ENCODE measurements at places on chromosomes 6 and 20.
A peak's percentile ranks its signal among the peaks of the same experiment; 100 is the strongest.

GRCh38 chr20:62330576-62331317, 27.9 kb downstream of the ADRM1 start:
- no peak for DNase-seq

DNA sequence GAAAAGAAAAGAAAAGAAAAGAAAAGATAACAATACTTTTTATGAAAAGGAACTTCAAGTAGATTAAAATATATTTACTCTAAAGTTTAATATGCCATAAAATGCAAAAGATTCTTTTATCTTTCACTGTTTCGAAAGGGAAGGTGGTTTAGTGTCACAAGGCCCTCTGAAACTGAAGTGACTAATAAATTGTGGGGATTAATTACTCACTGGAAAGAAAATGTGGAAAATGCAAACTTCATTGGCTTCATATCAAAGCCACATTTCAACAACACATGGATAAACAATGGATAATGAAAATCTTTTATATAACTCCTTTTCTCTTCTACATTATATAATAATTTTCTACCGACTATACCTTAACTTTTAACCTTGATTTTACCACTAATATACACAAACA, 320.5 kb upstream of the RSPO3 start:
- no peak for DNase-seq

- no peak for DNase-seq
Measured at GRCh38 chr6:109096208-109096607, 901 bp downstream of the CEP57L1 start.

DNA sequence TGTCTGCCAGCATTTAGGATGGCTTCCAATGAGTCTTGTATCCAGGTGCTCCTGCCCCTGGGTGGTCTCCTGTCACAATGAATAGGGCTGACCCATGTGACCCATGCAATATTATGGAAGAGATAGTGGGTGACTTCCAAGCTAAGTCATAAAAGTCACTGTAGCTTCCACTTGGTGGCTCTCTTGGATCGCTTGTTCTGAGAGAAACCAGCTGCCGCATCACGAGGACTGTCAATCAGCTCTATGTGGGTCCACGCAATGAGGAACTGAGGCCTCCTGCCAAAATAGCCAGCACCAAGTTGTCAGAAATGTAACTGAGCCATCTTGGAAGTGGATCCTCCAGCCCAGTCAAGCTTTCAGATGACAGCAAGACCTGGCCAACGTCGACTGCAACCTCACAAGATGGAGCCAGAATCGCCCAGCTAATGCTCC, 14.9 kb upstream of the MATN4 start:
- no peak for DNase-seq

DNA sequence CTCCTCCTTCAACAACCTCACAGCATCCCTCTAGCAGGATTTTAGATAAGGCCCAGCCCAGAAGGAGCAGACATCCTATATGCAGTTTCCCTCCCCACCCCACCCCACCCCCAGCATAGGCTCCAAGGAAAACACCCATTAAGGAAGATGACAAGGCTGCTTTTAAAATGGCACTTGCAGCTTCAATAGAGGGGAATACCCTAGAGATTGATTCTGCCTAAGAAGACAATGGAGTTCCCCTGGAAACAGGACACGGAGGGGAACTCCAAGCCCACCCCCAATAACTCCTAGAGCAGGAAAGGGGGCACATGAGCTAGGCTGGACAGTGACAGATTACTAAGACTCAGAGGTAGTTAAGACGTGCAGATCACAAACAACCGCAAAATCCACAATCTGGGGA, 34.7 kb downstream of the CPNE5 start:
- DNase-seq = no peak

DNA sequence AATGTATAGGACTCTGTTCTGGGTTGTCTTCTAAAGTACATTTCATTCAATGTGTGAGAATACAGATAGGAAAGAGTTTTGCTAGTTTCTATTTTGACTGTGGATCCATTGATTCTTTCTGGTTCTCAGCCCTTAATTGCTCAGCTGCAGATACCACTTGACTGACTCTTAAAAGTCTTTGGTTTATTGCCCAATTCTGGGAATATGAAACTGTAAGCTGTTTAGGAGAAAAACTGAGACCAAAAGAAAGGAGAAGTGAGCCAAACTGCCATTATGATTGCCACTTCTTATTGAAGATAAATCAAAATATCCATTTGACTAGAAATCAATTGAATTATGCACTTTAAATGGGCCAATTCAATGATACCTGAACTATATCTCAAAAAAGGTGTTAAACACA, 211.4 kb downstream of the ESR1 start:
- DNase-seq = no peak

- DNase-seq = no peak
Measured at GRCh38 chr6:18477301-18477941, 90.3 kb downstream of the RNF144B start.

DNA sequence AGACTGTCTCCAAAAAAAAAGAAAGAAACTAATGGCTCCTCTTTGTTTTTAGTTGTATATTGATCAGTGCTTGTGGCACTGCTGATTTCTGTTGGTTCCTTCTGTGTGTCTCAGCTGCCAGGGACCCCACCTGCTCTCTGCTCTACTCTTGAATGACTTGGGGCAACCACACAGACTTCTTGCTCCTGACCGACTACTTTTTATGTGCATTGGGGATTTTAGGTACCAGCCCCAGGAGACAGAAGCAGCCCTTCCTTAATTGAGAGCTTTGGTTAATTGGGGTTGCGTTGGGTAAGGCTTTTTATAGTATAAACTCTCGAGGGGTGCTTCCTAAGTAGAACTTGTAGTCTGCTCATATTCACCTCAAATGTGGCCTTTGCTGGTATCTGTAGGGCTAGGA, 6.9 kb downstream of the STK35 start:
- DNase-seq = no peak

GRCh38 chr6:169058634-169059033, 195.0 kb downstream of the THBS2 start:
- no peak for DNase-seq

DNA sequence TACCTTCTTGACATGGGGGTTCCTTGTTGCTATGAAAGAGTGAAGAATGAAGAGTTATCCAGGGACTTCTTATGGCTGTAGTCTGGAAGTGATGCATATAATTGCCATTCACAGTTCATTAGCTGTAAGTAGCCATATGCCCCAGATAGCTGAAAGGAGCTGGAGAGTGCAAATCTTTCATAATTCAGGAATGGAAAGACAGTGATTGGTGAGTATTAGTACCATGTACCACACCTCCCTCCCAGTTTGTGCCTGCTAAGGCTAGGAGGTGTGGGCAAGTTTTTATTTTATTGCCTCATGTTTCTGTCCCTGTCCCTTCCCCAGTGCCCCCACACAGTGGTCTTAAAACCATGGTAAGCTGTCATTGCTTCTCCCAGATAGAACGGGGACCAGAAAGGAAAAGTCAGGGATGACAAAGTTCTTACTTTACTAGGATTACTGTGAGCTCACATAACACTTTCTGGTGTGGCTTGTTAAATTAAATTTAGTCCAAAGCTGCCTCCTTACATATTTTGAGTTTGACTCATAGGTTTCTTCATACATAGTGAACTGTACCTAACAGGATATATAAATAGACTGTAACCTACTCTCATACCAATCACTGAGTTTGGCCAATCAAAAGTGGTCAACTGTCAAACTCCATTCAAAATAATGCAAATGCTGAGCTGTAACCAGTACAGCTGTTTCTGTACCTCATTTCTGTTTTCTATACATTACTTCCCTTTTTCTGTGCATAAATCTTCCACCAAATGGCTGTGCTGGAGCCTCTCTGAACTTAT, 119.4 kb downstream of the RFPL4B start:
- no peak for DNase-seq

DNA sequence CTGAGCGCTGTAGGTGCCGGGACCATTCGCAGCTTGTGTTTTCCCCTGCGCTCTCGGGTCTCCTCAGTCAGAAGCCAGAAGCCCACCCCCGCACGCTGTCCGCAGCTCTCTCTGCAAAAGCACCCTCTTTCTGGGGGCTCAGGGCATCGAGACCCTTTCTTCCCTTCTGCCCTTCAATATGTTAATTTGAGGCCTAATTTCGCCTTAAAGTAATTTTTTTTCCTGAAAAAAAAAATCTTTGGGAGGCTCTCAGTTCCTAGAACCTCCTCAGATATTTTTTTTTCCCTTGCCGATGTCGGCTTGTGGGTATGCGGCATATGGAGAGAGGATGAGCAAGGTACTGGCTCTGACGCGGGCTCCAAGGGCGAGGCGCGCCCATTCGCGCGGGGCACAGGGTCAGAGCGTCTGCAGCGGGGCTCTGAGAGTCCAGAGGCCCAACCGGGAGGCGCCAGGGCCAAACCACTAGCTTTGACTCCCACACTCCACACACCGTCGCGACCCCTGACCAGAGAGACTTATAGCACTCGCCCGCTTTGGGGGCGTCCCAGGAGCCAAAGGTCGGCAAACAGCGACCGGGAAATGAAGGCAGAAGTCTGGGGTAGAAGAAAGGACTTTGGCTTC, 893 bp downstream of the PRDM13 start:
- DNase-seq = no peak

DNA sequence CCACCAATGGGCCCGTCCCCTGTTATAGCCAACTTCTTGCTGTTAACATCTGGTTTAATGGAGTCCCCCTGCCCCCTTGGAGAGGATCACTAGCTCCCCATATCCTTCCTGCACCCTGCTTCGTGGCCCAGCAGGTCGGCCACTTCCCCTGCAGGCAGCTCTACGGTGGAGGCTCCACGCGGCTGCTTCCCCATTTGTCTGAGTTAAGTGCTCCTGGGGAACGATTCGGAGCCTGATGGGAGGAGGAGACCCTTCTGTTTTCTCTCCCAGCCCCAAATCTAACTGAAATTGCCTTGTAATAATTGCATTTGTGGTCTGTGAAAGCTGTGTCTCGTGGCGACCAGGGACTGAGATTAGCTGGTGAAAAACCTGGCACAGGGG, 74.6 kb downstream of the SULF2 start:
- DNase-seq = no peak

- DNase-seq = no peak
Measured at GRCh38 chr6:3837781-3838180, 11.4 kb upstream of the FAM50B start.

GRCh38 chr20:22460231-22460630, 124.1 kb downstream of the FOXA2 start:
- no peak for DNase-seq

- DNase-seq = no peak
Measured at GRCh38 chr20:1898482-1899240, 3.5 kb downstream of the SIRPA start.

DNA sequence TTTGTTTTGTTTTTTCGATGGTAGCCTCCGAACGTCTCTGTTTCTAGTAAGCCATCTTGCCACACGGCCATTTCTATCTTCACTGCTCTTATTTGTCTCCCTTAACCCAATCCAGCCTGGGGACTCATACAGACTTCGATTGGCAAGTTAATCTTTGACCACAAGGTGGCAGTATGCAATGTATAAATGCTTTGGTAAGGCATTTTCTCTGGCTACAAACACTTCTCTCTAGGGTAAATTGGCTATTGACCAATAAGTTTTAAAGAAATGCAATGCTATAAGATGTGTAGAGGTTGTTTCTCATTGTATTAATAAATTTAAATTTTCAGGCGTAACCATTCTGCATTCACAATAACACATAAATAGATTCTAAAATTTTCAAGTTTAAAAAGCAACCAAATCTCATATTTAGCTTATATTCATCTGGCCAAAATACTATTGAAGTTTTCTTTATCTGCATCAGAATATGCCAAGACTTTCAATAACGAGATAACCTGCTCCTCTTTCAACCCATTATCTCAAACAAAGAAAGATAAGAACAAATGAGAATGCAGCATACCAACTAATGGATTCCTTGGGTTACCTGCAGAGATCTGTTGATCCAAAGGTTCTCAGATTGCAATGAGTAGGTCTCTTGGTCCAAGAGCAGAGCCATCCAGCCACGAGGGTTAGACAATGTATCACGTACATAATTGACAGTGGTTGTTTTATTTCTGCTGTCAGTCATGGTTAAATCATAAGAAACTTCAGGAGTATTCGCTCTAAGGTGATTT, 231.9 kb downstream of the PKHD1 start:
- peak; percentile 13 for DNase-seq

GRCh38 chr20:51022803-51023616, at the start of gene KCNG1:
KCNG1 (minus strand) TSS chr20:51023107; CDS start chr20:51010338, 12,769 bp downstream.
- DNase-seq = no peak

- DNase-seq = no peak
Measured at GRCh38 chr6:145147559-145147958, 587.8 kb downstream of the EPM2A start.

DNA sequence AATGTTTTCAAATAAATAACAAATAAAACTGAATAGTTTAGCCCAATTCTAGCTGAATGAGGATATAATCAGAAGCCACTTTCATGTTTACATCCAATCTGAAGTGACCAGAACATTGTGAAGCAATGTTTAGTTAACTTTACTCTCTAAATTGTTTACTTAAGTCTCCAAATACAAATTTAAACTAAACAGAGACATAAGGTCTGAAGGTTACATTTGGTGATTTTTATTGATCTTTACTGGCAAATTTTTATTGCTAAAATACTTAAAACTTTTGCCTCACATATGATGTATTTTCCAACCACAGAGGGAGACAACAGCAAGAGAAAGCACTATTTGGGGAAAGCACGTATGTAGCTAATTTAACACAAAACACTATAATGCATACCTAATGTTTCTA, 106.8 kb upstream of the THEMIS start:
- no peak for DNase-seq

DNA sequence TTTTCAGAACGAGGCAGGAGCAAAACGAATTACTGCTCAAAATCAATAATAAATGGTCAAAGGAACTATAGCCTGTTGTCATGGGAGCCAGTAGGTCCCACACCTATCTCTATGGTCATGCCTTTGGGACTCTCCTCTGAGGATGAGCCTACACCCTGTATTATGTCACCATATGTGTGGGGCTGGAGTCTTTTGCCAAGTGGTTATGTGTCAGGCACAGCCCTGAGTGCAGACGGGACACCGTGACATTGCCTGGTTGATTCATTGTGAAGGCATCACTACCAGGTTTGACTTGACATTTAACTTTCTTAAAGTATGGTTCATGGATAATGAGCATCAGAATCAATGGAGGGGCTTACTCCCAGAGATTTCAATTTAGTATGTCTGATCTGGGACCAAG, 23.6 kb downstream of the BMP6 start:
- DNase-seq = no peak

- DNase-seq = no peak
Measured at GRCh38 chr6:154402081-154402780, 45.6 kb upstream of the IPCEF1 start.

DNA sequence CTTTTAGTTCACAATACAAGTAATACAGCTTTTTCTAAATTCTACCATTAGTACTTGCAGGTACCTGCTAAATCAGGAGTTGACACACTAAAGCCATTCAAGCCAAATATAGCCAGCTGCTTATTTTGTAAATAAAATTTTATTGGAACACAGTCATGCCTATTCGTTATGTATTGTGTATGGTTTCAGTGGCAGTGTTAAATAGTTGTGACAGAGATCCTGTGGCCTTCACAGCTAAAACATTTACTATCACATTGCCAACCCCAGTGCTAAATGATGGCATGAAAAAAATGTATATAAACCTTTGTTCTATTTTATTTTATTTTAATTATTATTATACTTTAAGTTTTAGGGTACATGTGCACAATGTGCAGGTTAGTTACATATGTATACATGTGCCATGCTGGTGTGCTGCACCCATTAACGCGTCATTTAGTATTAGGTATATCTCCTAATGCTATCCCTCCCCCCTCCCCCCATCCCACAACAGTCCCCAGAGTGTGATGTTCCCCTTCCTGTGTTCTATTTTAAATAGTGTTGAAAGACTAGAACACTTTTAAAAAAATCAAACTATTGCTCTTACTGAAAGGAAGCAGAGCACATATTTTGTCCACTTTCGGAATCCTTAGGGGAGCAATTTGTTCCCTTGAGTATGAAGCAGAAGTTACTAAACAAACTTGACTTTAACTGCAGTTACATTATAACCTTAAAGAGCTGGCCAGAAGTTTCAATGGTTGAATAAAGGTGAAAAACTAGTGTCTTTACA, 115.7 kb downstream of the PRIM2 start:
- no peak for DNase-seq
